ENCODE measurements at places on chromosomes 12 and 14.

- no peak for DNase-seq
Measured at GRCh38 chr14:28756884-28757570, 9.6 kb upstream of the FOXG1 start.

DNA sequence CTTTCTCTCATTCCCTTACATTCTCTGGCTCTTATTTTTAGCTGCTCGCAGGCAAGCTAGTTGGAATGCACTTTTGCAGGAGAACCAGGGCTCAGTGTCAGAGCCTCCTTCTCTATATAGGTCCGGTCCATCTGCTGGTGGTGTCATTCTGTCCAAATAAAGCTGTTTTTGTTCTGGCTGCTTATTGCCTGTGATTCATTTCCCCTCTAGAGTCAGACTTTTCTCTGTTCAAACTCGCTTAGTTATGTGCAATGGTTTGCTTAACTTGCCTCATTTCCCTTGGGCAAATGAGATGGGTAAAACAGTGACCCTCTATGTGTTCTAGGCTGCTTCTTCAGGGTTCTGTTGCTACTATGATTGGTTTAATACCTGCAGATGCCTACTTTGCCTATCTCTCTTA, 2.9 kb downstream of the SMARCD1 start:
- no peak for DNase-seq

DNA sequence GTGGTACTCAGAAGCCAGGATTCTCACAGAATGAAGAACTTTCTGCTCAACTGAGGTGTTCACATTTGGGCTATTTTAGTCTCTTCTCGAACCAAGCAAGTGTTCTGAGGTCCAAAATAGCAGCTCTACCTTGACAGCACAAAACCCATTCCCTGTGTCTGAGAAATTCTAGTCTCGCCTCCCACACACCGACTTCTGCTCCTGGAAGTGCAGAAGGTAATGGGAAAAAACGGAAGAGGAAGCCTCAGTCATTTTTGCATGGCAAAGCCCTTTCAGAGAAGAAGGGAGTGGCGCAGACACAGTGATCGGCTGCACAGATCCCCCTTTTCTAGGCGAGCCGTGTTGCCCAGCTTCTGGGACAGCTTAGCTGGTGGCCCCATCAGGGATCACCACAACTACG, 31.2 kb upstream of the VPS33A start:
- DNase-seq = no peak

GRCh38 chr12:12582193-12582881, 19.7 kb upstream of the DUSP16 start:
- no peak for DNase-seq

DNA sequence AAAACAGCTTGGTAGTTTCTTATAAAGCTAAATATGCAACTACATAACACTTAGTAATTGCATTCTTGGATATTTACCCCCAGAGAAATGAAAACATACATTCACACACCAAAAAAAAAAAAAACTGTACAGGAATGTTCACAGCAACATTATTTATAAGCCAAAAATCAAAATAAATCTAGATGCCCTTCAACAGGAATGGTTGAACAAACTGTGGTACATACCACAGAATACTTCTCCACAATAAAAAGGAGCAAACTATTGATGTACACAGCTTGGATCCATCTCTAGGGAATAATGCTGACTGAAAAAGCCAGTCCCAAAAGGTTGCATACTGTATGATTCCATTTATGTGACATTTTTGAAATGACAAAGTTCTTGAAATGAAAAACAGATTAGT, 62.1 kb upstream of the SLC38A4 start:
- DNase-seq = no peak

- no peak for DNase-seq
Measured at GRCh38 chr12:45703942-45704341, 25.6 kb upstream of the ARID2 start.

GRCh38 chr14:59282378-59282765, 93.9 kb downstream of the DAAM1 start:
- no peak for DNase-seq

DNA sequence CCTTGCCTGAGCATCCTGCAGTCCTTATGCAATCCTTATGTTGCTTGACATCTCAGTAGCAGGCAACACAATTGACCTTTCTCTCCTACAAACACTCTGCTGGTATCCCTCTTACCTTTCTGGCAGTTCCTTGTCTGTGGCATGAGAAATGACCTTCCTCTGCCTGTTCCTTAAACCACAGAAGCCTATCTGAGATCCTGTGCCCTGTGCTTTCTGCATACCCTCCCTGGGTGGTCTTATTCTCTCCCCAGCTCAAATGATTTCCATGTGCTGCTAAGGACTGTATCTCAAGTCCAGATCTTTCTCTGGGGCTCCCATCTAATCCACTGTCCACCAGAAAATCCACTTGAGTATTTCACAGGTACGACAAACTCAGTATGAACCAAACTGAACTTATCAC, 2.0 kb upstream of the ARHGAP9 start:
- DNase-seq = no peak

GRCh38 chr12:124434354-124434753, 133.1 kb downstream of the NCOR2 start:
- no peak for DNase-seq

DNA sequence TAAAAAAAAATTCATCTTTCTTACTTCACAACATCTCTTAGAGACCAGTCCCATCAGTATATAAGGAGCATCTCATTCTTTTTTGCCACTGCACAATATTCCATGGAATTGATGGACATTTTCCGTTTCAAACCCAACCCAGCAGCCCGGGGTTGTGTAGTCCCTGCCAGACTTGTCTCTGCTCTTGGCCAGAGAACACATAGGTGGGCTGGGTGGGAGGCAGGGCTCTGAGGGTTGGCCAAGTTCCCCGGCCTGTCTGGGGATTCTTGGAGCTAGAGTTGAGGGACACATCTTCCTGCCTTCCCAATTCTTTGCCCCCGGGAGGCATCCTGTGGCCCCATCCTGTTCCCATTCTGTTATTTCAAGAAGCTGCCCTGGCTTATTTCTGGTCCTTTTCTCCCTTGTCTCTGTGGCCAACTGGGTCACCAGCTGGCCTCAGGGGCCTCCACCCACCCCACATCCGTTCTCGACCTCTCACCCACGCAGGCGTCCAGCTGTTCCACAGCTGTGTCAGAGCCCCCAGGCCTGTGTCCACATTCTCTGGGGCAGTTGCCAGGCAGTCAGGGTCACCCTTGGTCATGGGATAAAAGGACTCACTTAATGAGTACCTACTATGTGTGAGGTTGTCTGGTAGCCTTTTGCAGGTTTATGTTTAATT, 52.0 kb upstream of the CCDC63 start:
- DNase-seq = no peak

DNA sequence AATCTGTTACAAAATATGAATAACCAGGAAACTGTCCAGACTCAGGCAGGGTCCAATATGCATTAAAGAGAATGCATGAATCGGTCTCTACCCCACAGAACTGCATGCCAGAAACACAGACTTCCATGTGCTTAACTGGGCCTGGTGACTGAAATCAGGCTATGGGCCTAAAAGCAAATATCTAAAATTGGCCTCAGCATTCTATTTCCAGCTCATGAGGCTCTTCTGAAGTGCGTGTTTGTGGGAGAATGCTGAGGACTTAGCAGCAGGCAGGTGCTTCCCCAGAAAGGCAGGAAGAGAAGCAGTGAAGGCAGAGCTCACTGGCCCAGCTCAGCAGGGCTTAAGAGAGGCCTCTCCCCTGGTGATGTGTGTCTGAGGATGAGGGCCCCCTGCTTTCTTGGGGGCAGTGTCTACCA, 48.5 kb downstream of the ADGRD1 start:
- no peak for DNase-seq

DNA sequence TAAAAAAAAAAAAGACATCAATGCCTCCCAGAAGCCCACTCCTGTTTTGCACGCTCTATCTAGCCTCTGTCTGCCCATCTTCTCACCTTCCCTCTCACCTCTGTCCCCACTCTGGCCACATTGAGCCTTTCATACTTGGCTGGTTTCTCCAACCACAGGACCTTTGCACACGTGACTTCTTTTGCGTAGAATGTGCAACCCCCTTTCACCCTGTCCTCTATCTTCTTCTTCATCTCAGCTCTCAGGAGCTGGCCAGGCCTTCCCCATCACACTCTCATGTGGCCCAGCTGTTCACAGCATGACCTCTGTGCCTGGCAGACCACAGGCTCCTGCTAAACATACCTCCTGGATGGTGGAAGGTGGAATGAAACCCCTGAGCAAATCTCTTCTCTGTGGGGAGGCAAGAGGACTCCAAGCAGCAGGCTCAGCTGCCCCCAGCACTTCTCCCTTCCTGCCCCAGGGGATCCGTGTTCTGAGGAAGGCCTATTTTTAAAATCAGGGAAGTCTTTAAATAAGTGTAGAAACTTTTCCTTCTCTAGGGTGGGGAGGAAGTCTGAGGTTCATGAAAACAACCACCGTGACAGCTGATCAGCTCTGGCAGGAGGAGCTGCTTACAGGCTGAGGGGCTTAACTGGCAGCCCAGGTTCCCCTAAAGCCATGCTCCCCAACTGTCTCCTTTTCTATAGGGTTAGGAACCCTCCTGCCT, 11.6 kb downstream of the HVCN1 start:
- peak; percentile 46 for DNase-seq

GRCh38 chr12:130049666-130050065, 112.6 kb upstream of the FZD10 start:
- no peak for DNase-seq

DNA sequence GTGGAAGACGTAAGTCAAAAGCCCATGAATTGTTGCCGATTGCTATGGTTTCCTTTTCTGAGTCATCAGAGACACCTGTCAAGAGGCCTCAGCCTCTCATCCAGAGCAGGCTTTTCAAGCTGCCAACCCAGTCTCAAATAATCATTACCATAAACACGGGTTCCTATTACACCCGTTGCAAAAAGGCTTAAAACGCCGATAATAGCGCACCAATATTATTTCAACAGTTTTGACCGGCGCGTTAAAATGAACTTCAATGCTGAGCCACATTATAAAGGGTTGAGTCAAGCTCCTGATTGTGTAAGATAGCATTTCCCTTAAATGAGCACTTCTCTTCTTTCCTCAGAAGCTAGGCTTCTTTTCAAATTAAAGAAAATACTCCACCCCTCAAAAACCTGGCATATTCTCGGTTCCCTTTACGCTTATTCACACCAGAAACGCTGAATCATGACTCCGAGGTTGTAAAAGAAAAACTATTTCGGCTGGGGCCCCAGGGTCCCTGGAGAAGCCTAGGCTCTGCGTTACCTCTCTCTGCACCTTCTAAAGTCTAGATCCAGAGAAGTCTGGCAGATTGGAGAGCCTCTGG, 1.4 kb downstream of the TMTC1 start:
- DNase-seq = no peak

DNA sequence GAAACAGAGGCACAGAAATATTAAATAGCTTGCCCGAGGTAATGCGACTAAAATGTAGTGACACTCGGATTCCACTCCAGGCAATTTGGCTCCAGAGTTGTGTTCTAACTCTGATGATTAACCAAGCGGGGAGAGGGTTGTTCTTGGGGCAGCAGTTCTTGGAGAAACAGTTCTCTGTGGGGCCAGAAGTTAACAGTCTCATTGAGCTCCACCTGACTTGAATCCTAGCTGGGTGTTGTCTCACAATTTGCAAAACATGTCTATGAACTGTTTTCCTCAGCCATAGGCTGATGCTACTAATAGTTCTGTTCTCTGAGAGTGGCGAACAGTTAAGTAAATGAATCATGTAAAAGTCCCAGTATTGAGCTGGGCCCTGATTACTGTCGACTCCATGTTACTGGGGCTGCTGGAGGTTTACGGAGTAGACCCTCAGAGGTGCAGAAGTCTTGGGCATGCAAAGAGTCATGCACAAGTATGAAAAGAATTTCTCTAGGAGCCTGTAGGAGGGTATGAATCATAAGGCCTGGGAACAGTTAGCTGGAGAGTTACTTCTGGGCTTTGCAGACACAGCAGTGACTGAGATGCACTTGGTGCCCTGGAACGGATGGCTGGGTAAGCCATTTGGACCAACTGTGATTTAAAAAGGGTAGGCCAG, 15.4 kb upstream of the NIN start:
- no peak for DNase-seq

DNA sequence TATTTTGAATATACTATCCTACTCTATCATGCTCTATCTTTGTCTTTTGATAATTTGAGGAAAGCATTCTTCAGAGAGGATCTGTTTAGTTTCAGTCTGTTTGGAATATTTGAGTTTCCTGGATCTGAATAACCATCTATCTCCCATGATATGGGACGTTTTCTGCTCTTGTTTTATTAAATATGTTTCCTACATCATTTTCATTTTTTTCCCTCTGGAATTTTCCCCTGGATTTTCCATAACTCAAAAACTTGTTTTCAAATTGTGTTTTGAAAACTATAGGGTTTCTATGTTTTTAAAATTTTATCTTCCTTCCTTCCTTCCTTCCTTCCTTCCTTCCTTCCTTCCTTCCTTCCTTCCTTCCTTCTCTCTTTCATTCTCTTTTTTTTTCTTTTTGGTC, 974.2 kb downstream of the TMEM121 start:
- DNase-seq = no peak

- DNase-seq = no peak
Measured at GRCh38 chr12:91406920-91407341, 224.3 kb upstream of the DCN start.

DNA sequence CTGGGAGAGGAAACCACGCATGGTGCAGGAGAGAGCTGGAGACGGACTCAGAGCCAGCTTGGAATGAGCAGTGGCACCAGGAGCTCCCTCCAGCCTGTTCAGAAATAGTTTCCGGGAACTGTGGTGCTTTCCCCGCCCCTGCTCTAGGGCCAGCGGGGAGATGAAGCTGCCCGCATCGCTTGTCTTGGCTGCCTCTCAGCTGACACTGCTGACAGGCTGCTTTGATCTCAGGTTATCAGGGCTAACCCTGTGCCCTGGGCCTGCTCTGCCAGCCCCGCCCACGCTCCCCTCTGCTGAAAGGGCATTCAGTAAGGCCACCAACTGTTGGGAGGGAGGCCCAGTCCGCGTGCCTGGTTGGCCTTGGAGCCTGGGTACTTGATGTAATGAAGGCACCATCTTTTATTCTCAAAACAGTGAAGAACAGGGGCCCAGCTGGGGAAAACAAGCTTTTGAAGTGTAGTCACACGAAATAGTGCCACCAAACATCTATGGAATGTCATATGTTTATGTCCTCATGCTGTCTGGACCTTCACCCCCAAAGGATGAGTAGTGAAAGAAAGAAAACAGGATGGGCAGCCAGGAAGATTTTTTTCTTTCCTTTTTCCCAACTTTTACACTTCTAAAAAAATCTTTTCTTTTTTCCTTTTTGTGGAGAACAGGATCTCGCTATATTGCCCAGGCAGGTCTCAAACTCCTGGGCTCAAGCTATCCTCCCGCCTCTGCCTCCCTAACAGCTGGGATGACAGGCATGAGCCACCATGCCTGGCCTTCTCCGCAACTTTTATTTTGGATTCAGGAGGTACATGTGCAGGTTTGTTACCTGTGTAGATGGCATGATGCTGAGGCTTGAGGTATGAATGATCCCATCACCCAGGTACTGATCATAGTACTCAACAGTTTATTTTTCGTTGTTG, 115.9 kb upstream of the TBX3 start:
- no peak for DNase-seq

DNA sequence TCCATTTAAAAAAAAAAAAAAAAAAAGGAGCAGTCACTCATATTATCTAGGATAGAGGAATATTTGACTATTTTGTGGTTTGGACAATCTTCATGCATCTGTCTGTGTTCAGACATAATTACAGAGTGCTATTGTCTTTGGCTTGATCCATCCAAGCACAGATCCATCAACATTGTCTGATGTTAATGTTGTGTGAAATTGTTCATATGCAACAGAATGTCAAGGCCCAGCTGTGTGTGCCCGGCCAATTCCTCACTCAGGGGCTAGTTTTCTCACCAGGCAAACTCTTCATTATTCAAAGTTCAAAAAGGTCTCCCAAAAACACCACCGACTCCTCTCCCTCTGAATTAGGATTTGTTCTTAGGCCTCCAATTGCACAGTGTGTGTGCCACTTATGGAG, 324.9 kb upstream of the TMTC1 start:
- no peak for DNase-seq
